Stimulated activated CD8-positive, alpha-beta memory T cell treated with anti-CD3 and anti-CD28 coated beads, Interleukin-2, amount 100 ng/mL, for 1 hour (primary cell): ENCODE measurements at places on chromosomes 11 and 22.

- DNase-seq: no peak
Measured at GRCh38 chr11:94638301-94638901, 71.2 kb downstream of the PIWIL4 start.

GRCh38 chr22:21951931-21952465, 650 bp downstream of the PPM1F start:
- no peak for DNase-seq

- no peak for DNase-seq
Measured at GRCh38 chr11:313304-313786, 495 bp upstream of the IFITM1 start.

DNA sequence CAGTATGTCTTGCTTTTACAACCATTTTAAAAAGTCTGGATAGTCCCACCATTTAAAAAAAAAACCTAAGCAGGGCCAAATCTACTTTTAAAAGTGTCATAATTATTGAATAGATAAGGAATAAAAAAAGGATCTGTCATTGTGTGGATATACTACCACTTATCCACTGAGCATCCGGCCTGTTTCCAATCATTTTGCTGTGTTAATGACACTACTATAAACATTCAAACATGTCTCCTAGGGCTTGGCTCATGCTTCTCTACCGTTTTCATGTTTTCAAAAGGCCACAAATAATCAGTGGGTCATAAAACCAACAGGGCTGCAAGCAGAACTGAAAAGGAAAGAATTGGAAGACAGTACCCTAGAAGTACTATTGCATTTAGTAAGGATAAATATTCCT, 12.5 kb upstream of the C22orf39 start:
- DNase-seq: no peak

DNA sequence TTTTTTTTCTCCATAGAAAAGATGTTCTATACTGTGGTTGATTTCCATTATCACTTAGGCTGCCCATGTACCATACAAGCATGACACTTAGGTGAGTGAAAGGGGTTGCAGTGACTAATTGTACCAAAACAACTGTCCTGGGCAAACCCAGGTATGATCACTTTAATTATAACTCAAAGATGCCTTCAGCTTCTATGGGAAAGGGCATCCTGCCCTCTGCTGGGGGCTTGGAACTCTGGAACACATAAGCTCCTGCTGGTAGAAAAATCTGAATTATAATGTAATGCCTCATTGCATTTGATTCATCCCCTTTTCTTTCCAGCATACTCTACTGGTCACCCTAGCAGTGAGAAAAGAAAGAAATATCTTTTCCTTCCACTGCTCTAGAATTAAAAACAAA, 206.3 kb downstream of the DDX10 start:
- DNase-seq: no peak

DNA sequence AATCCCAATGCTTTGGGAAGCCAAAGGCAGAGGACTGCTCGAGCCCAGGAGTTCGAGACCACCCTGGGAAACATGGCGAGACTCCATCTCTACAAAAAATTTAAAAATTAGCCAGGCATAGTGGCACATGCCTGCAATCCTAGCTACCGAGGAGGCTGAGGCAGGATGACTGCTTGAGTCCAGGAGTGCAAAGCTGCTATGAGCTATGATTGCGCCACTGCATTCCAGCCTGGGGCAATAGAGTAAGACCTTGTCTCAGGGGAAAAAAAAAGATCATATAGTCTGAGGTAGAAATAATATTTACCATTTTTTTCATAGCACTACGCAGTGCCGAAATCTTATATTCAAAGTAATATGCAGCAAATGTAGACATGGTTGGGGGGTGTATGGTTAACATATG, 47.8 kb downstream of the MRTFA start:
- no peak for DNase-seq

GRCh38 chr22:19654338-19654987, 59.8 kb upstream of the SEPTIN5 start:
- DNase-seq: no peak

DNA sequence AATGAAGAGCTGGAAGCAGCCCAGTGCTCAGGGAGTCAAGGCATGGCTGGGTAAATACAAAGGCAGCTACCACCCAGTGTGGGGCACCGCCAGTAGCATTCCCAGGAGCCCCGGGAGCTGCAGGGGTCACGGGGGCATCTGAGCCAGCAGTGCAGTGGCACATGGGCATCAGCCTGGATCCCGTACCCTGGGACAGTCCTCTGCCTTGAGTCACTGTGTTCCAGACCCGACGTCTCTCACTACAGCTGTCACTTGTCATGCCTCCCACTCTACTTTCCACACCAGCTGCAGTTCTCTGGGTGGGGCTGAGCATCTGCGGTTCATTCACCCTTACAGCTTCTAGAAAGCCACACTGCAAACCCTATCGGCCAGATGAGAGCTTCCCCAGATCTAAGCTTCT, 29.6 kb downstream of the DHCR7 start:
- DNase-seq: no peak

DNA sequence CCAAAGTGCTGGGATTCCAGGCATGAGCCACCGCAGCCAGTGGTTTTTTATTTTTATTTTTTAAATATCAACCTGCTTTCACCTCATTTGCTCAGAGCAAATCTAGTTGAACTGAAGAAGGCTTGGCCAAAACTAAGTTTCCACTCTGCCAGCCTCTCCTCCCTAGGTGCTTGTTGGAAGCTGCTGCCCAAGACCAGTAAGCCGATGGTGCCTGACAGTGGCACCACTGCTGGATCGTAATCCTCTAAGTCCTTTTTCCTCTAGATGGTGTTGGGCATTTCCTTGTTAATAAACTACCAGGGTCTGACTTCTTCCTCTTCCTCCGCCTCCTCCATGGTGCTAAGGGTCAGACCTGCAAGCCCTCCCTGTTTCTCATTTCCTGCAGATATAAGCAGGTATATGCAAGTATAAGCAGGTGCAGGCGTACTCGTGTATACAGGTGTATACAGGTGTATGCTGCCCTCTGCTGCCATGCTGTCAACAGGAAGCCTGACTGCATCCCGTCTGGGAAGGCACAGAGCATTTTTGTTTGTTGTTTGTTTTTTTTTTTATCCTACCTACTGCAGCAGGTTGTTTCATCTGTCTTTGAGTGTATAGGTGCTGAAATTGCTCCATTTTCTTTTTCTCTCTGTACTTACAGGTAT, 1.6 kb downstream of the NADSYN1 start:
- DNase-seq: no peak

DNA sequence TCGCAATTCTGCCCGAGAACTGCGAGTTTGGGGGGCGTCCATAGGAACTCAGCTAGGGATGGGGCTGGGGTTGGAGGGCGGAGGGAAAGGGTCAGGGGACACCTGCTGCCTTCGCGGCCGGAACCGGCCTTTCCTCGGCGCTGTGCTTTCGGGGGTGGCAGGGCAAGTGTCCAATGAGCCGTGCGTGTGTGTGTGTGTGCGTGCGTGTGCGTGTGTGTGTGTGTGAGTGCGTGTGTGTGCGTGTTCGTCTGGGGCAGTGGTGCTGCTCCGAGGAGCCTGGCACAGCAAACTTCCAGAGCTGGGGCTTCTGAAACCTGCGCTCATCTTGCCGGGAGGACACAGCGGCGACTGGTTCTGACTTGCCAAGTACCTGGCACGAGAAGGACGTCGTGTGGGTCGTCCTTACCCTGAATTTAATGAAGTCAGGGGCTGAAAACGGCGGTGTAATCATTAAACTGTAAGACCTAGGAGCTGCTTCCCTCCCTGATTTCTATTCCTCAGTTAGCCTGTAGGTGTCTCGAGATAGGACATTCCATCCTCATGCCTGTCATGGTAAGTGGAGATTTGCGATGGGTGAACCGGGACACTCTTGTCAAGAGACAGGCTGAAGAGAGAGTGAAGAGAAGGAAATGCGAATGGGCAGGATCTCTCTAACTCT, 27.0 kb upstream of the AMOTL1 start:
- DNase-seq: no peak

DNA sequence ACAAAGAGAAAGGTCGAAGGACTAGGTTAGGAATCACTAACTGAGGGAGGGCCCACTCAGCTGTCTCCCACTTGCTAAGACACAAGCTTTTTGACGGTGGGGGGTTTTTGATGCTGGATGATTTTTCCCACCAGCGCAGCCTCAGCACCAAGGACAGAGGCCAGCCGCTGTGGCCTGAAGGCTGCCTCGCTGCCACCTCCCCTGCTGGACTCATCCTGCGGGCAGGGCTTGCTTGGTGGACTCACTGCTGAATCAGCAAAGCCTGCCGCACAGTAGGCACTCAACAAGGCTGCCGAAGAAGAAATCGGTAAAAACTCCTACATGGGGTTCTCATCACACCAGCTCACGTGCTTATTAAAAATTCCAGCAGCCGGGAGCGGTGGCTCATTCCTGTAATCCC, 2.6 kb downstream of the ALG12 start:
- DNase-seq: no peak

- no peak for DNase-seq
Measured at GRCh38 chr11:60718524-60719316, 5.8 kb upstream of the MS4A18 start.

DNA sequence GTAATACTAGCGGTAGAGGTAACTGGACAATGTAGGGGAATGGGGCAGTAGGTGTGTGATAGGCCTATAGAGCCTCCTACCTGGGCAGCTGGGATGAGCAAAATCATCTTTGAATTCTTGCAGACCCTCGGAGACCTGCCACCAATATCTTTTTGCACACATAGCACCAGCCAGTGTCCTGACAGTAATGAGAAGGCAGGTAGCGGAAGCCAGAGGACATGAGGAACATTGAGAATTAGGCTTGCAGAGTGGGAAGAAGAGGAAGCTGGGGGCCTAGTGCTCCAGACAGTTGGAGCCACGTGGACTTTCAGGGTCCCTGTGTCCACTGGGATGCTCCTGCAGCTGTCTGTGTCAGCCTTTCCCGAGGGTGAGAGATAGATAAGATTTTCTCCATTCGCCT, 17.2 kb upstream of the SYT13 start:
- no peak for DNase-seq

DNA sequence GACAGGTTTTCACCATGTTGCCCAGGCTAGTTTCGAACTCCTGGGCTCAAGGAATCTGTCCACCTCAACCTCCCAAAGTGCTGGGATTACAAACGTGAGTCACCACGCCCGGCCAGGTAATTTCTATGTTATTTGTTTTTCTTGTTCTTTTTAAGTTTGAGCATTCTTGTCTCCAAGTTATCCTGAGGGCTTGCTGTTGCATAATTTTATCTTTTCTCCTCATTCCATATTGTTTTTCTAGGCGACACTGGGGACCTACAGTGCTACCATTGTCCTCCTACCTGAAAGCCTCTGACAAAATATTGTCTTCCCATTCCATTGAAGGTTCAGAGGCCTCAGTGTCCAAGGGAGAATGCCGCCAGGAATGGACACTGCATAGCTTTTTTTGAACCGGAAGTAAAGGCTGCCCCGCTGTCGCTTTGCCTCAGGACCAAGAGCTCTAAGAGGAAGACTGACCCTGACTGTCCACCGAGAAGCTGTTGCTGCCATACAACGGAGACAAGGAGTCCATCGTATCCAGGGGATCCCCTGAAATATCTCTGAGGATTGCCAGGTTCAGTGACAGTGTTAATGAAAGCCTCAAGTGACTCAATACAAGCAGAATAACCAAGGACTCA, 9.7 kb downstream of the AP5B1 start:
- DNase-seq: no peak

DNA sequence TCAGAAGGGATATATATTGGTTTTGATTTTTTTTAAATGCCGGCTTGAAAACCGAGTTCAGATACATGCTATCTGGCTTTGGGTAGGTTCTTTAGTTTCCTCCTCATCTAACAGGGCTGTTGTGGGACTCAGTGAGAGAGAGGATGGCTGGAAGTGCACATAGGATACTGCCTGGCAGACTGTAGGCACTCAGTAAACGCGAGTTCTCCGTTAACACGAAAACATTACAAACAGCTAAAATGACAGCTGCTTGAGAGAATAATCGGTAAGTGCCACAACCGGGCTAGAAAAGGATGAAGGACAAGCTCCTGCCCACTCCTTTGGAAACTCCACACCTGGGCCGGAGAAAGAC, 369 bp downstream of the XRRA1 start:
- DNase-seq: no peak

GRCh38 chr11:105598371-105598770, 11.5 kb upstream of the GRIA4 start:
- no peak for DNase-seq

- no peak for DNase-seq
Measured at GRCh38 chr11:83612891-83613766, 327.0 kb upstream of the CCDC90B start.

DNA sequence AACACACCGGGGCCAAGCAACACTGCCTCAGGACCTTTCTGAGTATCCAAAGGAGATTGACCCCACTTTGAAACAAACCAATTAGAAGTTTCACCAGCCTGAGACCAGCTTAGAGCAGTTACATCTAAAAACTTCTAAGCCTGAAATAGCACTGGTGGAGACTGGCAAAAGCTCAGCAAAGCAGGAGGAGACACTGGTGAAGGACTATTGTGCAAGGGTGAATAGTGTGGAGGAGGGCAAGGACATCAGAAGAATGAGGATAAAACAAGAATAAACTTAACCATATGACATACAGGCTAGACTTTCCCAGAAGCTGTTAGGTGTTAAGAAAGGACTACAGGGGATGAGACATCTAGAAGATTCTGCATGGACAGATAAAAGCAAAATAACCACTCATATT, 152.4 kb downstream of the FCHSD2 start:
- no peak for DNase-seq

DNA sequence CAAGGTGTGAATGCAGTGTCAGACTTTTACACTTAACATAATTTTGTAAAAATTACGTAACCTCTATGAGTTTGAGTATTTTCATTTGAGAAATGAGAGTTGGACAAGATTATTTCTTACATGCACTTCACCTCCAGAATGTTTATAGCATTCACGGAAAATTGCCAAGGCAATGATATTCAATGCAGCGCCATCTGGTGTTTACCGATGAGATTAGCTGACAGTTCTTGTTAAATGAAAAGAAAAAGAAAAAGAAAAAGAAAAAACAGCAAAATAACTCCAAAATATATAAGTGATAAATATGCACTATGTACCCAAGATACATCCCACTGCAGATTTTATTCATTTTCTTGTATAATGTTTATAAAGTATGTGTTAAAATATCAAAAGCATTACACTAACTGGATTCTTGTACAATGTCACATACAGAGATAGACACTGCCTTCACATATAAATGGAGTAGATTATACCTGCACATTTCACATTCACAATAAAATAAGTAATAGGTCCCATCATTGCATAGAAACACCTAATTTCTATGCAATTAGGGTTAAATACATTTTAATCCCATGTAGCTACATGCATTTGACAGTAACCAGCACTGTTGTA, 976.3 kb upstream of the FAT3 start:
- DNase-seq: no peak

DNA sequence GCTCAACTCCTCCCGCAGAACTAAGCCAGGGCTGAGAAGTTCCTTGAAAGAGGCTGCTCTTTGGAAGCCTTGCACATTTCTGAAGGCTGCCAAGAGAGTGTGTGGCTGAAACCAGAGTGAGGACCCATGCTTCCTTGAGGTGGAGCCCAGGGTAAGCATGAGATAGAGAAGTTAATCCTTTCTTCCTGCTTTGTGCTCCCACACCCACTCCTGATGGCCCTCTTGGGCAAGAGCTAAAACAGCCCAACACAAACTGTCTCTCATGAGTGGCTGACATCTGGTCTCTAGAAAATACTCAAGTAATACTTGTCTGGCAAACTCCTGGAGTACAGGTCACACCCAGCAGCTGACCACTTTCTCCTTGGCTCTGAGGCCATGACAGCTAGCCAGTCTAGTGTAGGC, 523.7 kb downstream of the INSC start:
- no peak for DNase-seq

- DNase-seq: no peak
Measured at GRCh38 chr11:15027011-15027410, 46.4 kb upstream of the CALCB start.

GRCh38 chr22:20388200-20388599, 5.8 kb upstream of the ZNF74 start:
- no peak for DNase-seq

- no peak for DNase-seq
Measured at GRCh38 chr11:47188259-47188658, 2.0 kb upstream of the PACSIN3 start.
